ENCODE measurements at places on chromosomes 1 and 21.
A peak's percentile ranks its signal among the peaks of the same experiment; 100 is the strongest.

DNA sequence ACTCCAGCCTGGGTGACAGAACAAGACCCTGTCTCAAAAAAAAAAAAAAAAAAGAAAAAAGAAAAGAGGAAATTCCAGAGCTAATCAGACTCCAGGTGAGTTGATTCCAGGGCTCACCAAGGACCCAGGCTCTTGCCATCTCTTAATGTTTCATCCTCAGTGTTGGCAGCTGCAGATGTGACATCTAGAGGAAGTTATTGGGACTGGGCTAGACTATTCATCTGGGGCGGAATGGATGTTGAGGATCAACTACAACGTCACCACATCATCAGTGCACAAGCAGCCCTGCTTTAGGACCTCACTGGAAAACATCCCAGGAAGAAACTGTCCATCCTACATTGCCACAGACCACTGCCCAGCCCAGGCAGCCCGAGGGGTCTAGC lies 28.6 kb upstream of the PARP1 start:
- DNase-seq, result no peak

- no peak for DNase-seq
These were observed 85.1 kb downstream of the STUM start for GRCh38 chr1:226633541-226634165.

DNA sequence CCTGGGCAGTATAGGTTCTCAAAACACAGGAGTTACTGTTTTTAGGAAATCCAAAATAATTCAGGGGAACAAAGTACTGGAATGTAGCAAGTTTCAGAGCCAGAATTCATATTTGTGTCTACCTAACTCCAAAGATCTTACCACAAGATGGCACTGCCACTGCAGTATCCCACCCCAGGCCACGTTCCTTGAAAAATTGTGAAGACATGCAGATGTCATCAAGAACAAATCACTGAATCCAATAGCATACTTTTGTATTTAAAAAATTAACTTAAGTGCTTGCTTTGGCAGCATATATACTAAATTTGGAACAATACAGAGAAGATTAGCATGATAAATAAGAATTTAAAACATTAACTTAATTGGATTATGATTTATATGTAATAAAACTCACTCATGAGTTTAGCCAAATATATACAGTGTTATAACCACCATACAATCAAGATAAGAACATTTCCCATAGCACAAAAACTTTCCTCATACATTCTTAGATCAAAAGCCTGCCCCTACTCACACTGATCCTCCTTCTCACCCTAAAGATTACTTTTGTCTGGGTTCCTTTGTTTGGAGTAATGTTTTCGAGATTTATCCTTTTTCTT lies 209.9 kb downstream of the FAF1 start:
- no peak for DNase-seq

DNA sequence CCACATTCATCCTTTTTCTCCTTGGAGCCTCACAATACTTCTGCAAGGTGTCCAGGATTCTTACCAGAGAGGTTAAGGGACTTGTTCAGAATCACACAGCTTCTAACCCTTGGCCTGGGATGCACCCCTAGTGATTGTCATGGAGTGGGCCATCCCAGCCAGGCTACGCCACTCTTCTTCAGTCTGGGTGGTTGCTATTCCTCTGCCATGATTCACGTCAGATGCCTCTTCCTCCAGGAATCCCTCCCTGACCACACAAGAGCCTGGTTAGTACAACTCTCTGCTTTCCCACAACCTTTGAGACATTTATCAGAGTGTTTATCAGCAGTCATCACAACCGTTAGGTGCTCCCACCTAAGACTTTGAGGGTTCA lies 121.8 kb downstream of the EPHB2 start:
- no peak for DNase-seq

DNA sequence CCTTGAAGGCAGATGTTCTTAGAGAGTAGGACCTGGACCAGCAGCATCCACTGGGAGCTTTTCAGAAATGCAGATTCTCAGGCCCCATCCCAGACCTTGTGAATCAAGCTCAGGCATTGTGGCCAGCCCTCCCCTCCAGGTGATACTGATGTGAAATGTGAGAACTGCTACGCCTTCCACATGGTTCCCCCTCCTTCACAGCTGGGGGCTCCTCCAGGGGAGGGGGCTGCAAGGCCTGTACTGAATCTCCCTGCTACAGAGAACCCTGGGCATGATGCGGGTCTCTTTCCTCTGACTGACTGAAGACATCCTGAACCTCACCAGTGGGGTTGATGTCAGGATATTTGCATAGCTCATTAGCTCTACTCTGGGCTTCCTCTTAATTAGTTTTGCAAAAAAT lies 141.8 kb upstream of the CSF3R start:
- no peak for DNase-seq

DNA sequence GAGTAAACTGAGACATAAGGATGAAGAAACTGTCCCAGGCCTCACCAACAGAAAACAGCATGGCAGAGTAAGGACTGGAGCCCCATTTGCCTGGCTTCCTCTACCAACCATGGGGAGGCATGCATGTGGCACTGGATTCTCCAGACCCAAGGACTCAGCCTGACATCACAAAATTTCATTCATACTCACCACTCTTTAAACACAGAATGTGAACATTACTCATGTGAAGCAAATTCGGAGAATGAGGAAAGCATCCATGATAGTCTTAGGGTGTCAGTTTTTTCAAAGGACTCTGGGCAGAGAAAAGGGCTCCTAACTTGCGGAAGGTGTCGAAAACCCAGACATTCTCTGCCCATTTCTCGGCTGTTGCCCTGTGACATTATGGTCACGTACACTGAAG lies 83.9 kb downstream of the PCNX2 start:
- DNase-seq, result no peak

DNA sequence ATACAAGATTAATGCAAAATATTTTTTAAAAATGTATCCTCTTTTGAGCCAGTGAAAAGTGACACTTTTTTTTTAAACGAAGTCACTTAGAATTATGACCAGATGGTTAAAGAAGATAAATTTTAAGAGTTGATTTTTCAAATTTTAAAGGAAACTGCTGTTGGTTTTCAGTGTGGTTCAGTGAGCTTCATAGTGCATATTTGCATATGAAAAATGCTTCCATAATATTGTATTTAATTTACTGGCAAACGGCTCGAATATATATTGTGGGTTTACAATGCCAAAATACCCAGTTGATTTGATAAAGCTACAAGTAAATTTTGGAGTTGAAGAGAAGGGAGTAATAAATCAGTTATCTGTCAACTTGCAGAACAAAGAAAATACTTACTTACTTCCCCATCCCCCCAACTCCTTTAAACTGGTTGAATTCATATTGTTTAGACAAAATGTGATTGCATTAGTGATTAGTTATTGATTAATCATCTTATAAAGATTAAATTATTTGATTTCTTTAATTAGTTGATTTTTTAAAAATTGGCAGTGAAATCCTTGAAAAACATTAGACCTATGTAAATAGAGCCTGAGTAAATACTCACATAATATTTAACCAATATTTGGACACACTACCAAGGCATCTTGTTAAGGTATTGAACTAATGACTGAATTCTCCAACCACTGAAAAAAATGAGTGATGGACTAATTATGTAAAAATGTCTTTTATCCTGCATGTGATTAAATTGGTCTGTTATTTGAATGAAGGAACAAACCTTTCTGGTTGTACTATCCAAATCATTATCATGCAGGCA lies 122.8 kb upstream of the APP start:
- DNase-seq, result no peak

DNA sequence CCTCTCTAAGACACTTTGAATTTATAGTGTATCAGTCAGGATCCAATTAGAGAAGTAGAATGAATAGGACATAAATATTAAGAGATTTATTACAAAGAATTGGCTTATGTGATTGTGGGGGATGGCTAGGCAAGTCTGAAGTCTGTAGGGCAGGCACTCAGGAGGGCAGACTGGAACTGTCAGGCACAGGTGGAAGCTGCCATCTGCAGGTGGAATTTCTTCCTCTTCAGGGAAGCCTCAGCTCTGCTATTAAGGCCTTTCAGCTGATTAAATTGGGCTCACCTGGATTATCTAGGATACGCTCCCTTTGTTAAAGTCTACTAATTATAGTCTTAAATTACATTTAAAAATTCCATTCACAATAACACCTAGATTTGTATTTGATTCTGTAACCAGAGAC lies 92.0 kb upstream of the HAO2 start:
- no peak for DNase-seq

GRCh38 chr1:202589190-202589930 lies 120.9 kb downstream of the SYT2 start:
- peak; percentile 99 for DNase-seq

GRCh38 chr1:19169642-19170041 lies 40.4 kb downstream of the UBR4 start:
- peak; percentile 29 for DNase-seq

- DNase-seq, result no peak
These were observed 15.5 kb downstream of the CD101 start for GRCh38 chr1:117017062-117017461.

DNA sequence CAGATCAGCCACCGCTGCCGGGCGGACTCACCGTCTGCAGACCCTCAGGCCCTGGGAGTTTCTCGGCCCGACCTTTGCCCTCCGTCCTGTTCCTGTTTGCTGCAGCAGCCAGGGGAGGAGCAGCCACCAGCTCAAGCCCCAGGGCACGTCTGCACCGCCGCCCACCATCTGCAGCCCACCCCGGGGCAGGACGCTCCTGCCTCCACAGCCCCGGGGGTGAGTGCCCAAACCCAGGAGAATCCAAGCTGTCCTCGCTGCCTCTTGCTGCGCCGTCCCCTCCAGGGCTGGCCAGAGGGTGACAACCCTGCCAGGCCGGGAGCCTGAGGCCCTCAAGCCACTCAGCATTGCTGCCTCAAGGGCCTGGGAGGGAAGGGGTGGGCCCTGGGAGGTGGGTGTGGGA lies 1.2 kb upstream of the SLC25A34 start:
- DNase-seq, result no peak
